ENCODE measurements at places on chromosomes 4 and X.
A peak's percentile ranks its signal among the peaks of the same experiment; 100 is the strongest.

DNA sequence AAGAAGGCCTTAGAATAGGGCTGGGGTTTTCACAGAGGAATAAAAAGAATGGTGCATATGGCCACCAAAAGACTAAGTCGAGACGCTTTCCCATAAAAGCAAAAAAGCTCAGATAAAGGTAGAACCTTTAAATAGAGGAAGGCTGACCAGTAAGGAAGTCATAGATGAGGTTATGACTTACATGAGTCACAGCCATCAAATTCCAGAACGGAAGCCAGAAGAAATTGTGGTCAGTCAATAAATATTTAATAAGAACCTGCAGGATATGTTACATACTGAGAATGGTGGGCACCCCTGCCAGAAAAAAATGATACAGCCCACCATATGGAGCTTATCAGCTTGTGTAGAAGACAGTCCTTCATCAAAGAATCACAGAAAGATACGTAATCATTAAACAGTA lies 120.1 kb downstream of the MANBA start:
- peak; percentile 66 for DNase-seq

DNA sequence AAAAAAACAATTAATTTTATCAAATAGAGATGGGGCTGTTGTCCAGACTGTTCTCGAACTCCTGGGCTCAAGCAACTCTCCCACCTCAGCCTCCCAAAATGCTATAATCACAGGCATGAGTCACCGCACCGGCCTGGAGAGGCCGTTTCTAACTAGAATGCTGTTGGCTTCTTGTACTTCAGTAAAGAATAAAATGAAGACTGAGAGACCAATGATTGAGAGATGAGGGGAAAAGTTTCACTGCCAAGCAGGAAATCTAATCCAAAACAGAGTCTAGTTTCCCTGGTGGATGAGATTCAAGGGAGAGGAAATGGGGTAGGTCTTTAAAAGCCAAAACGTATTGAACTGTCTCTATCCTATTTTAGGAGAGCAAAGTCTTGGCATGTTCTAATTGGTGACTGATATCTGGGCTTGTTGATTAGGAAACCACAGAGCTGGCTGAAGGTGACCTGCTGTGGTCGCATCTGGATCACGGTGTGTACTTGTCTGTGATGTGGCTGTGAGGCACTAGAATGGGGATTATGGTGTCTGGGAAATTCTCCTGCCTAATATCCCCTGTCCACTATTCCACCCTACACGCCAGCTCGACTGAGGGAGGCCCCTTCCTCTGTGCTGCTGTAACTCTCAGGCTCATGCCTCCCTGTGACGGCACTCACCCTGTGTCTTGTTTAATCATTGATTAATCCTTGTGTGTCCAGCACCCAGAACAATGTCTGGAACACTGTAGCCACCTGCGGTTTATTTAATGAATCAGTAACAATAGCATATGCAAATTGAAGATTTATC lies 15.0 kb upstream of the TRIM2 start:
- peak; percentile 23 for DNase-seq

GRCh38 chrX:71292669-71293365 lies 8.7 kb upstream of the ITGB1BP2 start:
- DNase-seq, result peak; percentile 72

DNA sequence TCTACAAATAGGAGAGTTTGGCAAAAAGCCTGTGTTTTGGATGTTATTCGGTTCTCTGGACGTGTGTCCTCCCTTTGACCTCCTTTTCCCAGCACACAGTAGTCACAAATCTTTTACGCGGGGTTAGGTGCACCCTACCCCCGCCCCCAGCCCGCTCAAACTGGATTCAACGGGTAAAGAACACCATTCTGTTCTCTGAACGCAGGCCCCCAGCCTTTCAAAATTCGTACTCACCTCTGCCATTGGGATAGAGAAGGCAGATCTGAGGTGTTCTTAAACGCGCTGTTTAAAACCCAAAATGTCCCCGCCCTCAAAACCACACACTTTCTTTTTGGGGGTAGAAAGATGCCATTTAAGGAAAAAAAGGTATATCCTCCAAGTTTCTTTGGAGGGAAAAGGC lies 2.7 kb downstream of the LEF1 start:
- DNase-seq, result no peak

DNA sequence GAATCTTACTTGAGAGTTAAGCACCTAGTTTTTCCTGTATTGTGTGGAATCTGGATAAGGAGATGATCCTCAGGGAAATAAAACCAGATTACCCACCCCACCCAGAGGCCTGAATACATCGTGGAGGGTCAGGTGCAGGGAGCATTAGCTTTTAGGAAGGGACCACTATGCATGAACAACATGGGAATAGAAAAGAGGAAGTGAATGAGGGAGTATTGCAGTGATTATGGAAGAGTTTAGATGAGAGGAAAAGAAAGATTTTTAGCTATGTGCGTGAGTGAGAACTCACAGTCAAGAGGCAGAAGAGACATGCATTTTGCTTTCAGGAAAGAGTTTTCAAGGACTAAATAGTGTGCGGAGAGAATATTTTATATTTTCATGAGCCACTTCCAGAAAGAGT lies 222.3 kb upstream of the S100G start:
- no peak for DNase-seq

- DNase-seq, result no peak
These were observed 12.0 kb upstream of the WDR19 start for GRCh38 chr4:39170301-39170700.

GRCh38 chr4:102466298-102466697 lies 34.9 kb upstream of the NFKB1 start:
- DNase-seq, result peak; percentile 72

- no peak for DNase-seq
These were observed 60.1 kb downstream of the PRRG1 start for GRCh38 chrX:37409278-37409677.

DNA sequence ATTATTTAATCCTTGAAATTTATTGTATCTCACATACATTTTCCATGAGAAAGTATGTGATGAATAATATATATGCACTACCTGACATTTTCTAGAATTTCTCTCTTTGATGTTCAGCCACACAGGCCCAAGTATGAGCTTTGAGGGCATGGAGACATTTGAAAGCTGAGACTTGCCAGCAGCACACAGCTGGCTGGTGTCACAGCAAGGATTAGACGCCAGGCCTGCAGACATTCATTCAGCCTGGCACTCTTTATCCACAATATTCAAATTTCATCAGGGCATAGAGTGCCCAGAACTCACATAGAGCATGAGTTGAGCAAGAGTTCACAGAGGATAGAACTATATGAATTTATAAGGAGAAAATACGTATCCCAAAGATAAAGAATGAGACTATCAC lies 74.0 kb downstream of the GRIA2 start:
- DNase-seq, result no peak

- no peak for DNase-seq
These were observed 42.7 kb downstream of the KIF4A start for GRCh38 chrX:70332600-70332999.

- DNase-seq, result no peak
These were observed 5.3 kb upstream of the SHISA3 start for GRCh38 chr4:42391981-42392380.

DNA sequence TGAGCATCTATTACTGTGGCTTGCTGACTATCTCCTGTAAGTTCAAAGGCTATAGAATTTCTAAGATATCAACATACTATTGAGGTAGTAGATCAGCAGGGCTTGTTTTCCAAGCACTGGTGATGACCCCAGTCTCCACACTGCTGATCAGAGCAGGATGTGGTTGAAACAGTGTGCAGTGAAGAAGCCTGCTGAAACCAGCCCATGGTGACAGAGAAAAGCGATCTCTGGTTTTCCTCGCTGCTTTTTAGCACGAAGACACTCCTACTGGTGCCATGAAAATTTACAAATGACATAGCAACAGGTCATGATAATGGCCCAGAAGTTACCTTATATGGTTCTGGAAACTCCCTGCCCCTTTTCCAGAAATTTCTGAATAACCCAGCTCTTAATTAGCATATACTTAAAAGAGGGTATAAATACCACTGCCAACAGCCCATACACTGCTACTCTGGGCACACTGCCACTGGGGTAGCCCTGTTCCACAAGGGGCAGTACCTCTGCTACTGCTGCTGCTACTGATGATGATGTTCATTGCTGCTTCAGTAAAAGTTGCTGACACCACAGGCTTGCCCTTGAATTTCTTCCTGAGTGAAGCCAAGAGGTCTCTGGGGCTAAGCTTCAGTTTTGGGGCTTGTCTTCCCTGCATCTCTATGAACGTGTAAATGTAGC lies 1689.5 kb upstream of the PCDH10 start:
- peak; percentile 19 for DNase-seq

DNA sequence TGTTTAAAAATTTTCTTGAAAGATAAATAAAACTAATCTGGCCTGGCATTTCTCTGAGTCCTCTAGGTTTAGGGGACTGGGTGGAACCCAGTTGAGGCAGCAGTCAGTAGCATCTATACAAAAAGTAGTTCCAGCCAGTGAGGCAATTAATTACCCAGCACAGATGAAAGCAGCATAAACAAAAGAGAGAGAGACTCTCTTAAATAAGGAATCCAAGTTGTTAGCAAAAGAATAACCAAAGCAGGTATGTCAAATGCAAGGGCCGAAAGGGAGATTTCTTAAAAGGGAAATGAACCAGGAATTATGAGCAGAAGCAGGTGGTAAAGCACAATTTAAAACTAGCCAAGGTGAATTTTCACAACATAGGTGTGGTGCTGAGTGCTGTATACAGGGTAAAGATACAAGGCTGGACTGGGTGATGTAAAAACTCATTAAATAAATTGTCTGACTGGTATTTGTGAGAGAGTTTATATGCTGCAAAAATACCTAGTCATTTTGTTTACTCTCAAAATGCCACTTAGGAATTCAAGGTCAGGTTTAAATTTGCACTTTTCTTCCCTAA lies 94.6 kb upstream of the GALNT7 start:
- no peak for DNase-seq

GRCh38 chrX:87846956-87847355 lies 329.4 kb downstream of the KLHL4 start:
- DNase-seq, result no peak

- DNase-seq, result no peak
These were observed 934.5 kb upstream of the TENM3 start for GRCh38 chr4:181308476-181309312.

DNA sequence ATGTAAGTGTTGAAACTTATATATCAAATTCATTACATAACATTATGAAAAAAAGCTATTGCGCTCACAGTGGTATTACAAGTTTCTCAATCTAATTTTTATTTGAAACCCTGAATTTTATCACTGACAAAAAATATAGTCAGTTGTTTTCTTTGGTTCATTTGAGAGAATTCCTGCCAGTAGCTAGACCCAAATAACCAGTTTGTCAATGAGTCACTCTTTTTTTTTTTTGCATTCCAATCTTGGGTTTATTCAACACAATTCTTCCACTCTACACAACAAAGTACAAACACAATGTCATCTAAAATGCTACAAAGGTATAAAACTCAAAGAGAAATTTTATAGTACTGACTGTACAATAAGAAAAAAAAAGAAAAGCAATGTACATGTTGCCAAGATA lies 13.1 kb downstream of the HPF1 start:
- DNase-seq, result no peak
